ENCODE measurements at places on chromosomes 1 and 21. TPM values are rescaled to one million over a fixed set of nuclear protein-coding genes. Genes with fewer than 3 reads are reported as not detected.

GRCh38 chr1:227155688-227156087 lies 162.6 kb downstream of the CDC42BPA start:
- DNase-seq, result no peak

- DNase-seq, result no peak
Observed at GRCh38 chr1:68470388-68470970, 20.7 kb upstream of the RPE65 start.

DNA sequence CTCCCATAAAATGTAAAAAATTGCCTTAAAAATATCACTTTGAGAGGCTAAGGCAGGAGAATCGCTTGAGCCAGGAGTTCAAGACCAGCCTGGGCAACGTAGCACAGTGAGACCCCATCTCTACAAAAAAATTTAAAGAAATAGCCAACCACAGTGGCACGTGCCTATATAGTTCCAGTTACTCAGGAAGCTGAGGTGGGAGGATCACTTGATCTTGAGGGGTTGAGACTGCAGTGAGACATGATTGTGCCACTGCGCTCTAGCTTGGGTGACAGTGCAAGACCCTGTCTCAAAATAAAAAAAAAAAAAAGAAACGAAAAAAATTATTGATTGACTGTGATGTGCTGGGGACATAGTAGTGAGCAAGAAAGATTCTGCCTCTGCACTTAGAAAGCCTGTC lies 38.4 kb downstream of the PKN2 start:
- no peak for DNase-seq

The KISS1 gene
- total RNA-seq, result not detected

- DNase-seq, result no peak
Observed at GRCh38 chr1:200128944-200129879, 101.7 kb downstream of the NR5A2 start.

GRCh38 chr1:89609781-89610456 lies 23.0 kb upstream of the LRRC8C start:
- DNase-seq, result no peak

Measured in glomerular endothelial cell (primary cell).